DND-41 (cell line): ENCODE measurements at places on chromosomes 11 and 22.
A peak's percentile ranks its signal among the peaks of the same experiment; 100 is the strongest.

DNA sequence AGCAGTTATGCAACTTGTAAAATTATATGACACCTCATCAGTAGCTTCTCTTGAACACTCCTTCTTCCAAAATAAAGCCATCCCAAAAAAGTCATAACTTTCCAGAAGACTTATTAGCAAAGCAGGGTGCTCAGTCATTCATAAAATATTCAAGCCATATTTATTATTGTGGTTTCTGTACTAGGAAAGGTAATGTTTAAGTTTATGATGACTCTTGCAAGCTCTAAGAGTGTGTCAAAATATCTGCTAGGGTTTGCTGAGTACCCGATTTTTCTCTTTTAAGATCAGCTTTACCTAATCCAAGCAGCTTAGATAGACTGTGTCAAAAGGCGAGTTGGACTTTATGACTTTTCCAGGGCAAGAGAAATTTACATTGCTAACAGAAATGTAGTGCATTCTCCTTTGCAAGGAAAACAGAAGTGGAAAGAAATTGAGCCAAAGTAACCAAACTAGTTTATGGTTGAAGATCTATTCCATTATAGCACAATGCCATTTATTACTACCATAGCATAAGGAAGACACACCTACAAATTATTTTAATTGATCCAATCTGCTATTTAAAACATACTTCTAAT is 98.0 kb upstream of the SOX6 start:
- no peak for DNase-seq

GRCh38 chr22:46681010-46681409 is 57.0 kb downstream of the CERK start:
- peak; percentile 37 for DNase-seq

DNA sequence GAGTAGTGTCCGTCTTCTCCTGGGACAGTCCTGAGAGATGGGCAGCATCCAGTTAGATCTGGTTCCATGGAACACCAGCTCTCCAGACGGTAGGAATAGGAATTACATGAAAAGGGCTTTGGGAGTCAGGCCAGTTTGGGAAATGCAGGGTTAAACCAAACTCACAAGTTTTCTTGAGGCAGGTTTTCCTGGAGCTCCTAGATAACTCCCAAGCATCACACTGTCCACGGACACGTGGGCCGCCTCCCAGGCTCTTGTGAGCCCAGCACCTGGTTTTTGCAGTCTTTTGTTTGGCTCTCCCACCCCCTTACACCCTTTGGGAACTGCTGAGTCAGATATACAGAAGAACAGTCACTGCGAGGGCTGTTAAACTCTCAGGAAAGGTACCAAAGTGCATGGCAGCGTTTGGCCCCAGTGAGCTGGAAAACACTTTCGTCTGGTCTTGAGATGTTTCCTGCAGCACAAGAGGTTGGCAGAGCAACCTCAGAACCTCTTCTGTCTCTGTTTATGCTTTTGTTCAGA is 90.0 kb downstream of the BCR start:
- no peak for DNase-seq

GRCh38 chr22:27504360-27505253 is 296.9 kb downstream of the MN1 start:
- no peak for DNase-seq

DNA sequence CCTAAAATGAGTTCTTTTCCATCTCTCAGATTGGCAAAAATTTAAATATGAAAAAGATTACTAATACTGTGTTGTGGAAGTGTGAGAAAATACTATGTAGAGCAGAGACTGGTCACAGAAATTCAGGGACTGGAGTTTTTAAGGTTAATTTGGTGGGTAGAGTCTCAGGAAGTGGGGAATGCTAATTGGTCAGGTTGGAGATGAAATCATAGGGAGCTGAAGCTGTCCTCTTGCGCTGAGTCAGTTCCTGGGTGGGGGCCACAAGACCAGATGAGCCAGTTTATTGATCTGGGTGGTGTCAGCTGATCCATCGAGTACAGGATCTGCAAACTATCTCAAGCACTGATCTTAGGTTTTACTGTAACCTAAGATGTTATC is 29.4 kb upstream of the TMEM86A start:
- DNase-seq: no peak

DNA sequence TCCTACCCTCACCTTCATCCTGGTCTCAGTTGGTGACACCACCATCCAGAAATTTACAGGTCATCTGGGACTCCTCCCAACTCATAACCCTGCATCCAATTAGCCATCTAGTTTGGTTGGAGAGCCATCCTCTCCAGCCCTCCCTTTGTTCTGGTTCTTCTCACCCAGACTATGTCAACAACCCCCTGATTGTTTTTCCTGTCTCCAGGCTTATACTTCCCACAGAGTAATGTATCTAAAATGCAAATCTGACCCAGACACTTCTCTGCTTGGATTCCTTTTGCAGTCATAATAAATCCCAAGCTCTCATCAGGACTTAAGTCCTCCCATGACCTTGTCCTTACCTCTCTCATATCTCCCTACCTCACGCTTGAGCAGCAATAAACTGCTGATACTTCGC is 3.0 kb downstream of the TTC12 start:
- DNase-seq: no peak

DNA sequence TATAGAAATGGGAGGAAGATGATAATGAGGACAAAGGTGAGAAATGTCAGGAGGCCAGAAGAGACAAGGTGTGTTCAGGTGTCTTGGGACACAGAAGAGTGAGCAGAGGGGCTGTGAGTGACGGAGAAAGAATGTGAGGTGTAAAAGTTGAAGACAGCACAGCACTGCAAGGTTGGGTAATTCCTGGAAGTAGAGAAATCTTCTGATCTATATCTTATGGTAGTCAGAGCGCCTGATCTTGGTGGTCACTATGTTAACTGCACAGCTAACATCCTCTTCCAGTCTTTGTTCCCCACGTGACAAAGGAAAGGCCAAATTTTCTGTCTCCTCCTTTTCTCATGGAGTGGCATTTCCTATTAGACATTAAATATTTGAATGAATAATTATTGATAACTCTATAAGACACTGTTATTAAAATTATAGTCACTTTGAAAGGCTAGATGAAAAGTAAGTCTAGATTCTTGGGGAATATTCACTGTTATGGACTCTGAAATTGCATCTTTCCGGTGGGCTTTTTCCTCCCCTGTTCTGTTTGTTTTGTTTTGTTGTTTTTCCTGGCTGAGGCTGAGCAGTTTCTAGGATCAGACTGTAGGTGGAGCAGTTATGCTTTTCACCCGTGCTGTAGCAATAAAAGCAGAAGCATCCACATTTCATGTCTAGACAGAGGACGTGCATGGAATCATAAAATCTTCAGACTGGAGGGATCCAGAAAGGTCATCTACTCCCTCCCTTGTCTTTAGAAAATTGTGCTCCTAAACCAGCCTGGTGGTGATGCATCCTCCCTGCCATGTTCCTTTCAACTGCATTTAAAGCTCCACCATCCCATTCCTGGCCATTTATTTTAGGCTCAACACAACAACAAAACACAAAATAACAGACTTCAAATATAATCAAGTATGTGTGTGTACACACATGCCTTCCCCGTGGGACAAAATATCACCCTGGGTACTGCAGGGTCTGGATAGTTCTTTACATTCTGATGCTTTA is 26.6 kb downstream of the SC5D start:
- DNase-seq: peak; percentile 61
